GM23248 (cell line): ENCODE measurements at places on chromosomes 7 and 10. TPM values are rescaled to one million over a fixed set of nuclear protein-coding genes. Genes with fewer than 3 reads are reported as not detected.

Gene CLDN15
- total RNA-seq: 2.9 and 5.0 TPM in 2 replicates

Gene RTKN2
- under 0.01 and 0.11 TPM in 2 replicates for total RNA-seq

Gene SMKR1
- total RNA-seq: not detected in 2 replicates

Gene ZNF12
- 19.9 and 21.9 TPM in 2 replicates for total RNA-seq

Gene GPRIN2
- total RNA-seq: not detected in 2 replicates

Gene ZWINT
- 20.9 and 26.7 TPM in 2 replicates for total RNA-seq

Gene MYPN
- 14.5 and 20.0 TPM in 2 replicates for total RNA-seq
